ENCODE measurements at places on chromosomes 6 and 20.

DNA sequence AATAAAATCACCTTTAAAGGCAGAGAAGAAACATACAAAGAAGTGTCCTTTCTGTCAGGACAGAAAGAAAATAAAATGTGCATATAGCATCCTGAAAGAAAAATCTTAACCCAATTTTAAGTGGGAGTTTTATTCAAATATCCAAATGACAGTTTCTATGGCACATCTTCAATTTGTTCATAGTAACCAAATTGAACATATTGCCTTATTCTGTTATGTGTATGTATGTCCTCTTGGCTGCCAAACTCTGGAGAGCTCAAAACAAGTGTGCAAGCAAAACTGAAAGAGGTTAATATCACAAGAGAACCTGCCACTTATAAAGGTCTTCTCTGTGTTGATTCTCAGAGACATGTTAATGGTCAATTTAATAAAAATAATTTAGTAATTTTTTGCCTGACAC, 334.7 kb downstream of the BCKDHB start:
- DNase-seq, result peak; percentile 20

- DNase-seq, result no peak
Observed at GRCh38 chr6:139600919-139601475, 226.5 kb upstream of the CITED2 start.

GRCh38 chr20:35027301-35027700, 65.3 kb downstream of the TRPC4AP start:
- no peak for DNase-seq

DNA sequence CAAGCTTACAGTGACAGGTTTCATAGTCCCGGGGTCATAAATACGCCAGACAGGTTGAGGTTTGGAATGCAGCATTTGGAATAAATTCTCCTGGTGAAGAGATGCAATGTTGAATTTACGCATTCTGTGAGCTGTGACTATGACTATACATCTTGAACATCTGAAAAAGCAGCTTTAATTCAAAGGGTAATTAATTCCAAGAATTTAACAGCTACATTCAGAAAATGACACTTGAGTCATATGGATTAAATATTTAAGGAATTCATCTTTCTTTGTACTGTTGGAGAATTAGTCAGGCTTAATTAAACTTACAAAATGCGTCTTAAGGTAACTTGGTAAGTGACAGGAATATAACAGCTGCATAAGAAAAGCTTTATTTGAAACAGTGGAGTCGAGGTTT, 74.7 kb downstream of the ESR1 start:
- no peak for DNase-seq

DNA sequence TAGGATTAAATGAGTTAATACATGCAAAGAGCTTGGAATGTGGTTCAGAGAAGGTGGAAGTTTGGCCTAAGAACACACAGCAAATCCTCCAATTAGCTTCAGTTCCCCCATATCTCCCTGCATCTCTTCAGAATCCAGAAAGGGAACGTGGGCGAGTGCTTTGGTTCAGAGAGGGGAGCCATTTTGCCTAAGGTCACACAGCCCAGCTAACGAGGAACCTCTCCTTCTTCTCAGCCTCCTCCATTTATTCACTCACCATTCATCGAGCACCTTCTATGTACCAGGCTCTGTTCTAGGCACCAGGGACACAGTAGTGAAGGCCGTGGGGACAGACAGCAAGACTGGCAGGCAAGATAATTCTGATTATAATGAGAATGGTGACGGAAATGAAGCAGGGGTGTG, 2.3 kb upstream of the CEBPB start:
- DNase-seq, result no peak

- no peak for DNase-seq
Observed at GRCh38 chr6:35319346-35320030, 21.9 kb downstream of the DEF6 start.

GRCh38 chr6:47371139-47371869, 61.6 kb upstream of the TNFRSF21 start:
- no peak for DNase-seq

DNA sequence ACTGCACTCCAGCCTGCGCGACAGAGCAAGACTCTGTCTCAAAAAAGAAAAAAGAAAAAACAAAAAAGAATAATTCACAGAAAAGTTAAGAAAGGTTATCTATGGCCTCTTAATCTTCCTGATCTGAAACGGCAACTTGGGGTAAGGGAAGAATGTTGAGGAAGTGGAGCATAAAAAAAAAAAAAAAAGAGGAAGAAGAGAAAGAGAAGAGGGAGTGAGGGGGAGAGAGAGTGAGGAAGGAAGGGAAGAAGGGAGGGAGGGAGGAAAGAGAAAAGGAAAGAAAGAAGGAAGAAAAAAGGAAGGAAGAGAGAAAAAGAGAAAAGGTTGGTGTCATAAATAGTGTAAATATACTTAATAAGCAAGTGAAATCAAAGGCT, 68.9 kb upstream of the NCOA3 start:
- no peak for DNase-seq

- DNase-seq, result no peak
Observed at GRCh38 chr20:19907326-19908056, 109.7 kb upstream of the NAA20 start.

- DNase-seq, result no peak
Observed at GRCh38 chr6:56581296-56581925, 61.3 kb downstream of the DST start.

DNA sequence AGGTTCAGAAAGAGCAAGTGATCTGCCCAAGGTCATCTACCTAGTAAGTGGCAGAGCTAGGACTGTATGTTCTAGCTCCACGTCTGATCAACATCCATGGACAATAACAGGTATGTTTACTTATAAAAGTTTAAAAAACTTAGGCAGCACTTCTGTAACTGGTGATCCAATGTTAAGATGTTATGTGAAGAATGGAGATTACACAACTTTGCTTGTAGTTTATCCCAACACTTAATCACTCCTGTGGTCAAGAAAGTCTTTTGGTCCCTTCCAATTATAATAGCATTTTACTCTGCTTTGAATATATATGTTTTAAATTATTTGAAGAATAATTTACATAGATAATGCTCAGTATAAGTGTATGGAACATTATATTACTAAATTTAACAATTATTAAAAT, 4.8 kb downstream of the FBXO30 start:
- DNase-seq, result no peak

All from NCI-H1105 treated with DMSO at 0.1 percent for 48 hours (cell line).